ENCODE measurements at places on chromosomes 7 and 10.
A peak's percentile ranks its signal among the peaks of the same experiment; 100 is the strongest.

GRCh38 chr7:33250421-33250871 is 121.1 kb downstream of the BBS9 start:
- DNase-seq, result peak; percentile 48

- DNase-seq, result peak; percentile 82
Observed at GRCh38 chr10:24463611-24464426, 254.9 kb downstream of the KIAA1217 start.

GRCh38 chr7:38840736-38841460 is 68.1 kb downstream of the VPS41 start:
- DNase-seq, result peak; percentile 76

DNA sequence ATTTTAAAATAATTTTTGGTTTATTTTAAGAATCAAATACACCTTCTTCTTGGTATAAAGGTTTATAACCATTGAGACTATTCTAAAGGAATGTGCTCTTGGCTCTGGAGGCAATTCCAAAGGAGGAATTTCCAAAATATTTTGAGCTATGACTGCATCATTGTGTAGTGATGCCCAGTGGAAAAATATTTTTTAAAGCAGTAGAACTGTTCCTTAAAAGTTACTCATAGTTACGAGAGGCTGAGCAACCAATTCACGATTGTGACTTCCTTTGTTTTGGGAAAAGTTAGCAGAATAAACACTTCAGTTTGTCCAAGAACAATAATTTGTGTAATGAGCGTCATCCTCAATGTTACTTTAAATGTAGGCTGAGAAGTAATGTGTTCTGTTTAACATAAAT is 233.6 kb downstream of the BAMBI start:
- DNase-seq, result peak; percentile 17

- DNase-seq, result peak; percentile 57
Observed at GRCh38 chr7:73976761-73977618, 51.0 kb upstream of the ELN start.

DNA sequence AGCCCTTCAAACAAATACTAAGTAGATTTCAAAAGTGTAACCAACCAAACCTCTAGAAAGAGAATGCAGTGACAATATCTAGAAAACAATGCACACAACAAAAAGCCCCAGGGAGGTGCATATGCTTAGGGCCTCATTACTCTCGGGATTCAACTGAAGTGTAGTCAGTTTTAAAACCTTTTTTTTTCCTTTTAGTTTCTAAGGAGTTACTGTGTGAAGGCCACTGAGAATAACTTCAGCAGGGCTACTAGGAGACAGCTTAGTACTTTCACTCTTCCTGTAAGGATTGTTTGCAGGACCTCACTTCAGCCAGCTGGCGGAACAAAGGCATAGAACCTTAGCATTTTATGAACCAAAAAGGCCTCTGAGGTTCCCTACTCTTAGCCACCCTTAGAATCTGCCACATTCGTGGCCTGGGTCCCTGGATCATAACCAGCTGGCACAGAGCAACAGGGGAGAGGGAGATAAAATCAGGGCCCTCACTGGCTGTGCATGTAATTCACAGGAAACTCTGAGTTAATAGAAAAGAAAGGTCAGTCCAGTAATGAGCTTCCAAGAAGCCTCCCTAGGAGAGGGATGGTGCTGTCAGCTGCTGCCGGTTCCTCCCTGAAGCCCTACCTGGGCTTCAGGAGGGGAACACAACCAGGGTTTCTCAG is 3.6 kb downstream of the VOPP1 start:
- peak; percentile 17 for DNase-seq

DNA sequence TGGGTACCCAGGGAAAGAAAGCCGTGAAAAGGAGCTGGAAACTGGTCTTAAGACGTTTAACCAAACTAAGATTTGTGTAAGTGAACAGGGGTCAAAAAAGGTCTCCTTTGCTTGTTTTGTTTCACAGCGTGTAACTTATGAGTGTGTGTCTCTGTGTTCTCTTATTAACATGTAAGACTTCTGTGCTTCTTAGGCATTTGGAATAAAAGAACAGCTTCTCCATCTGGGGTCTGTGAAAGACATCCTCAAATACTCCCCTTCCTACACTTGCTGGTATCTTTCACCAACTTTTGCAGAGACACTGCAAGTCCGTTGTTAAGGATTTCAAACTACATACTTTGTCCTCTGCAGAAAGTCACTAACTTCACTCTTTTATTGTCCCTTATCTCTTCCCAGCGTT is 615 bp upstream of the NEUROD6 start:
- DNase-seq, result no peak

GRCh38 chr10:130750441-130750840 is 561.1 kb downstream of the TCERG1L start:
- DNase-seq, result no peak

DNA sequence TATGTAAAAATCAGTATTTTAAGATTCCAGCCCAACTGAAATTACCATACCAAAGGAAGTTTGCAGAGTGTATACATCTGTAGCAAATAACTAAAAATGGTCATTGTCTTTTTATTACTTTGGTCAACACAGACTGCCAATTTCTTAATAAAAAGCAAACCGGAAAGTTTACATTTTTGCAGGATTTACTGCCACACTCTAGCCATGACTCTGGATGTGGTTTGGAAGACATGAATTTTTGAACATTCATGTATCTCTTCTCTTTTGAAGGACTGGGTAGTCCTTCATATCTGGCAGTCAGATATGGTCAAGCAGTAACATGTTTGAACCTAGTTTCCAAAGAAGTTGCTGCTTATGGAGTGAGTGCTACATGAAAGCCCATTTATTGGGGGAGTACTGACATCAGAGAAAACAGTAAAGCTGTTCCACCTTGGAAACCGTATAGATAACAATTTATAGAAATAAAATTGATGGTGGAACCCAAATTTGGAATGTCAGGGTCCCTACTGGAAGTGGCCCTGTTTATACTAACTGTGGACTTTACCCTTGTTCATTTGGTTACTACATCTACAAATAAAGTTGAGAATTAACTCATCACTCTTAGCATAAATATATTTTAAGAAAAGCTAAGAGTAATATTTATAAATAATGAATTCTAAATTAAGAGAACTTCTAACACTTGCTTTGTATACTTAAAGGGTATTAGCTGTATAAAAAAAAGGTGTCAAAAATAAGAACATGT is 84.6 kb downstream of the ZMYND11 start:
- peak; percentile 7 for DNase-seq

- no peak for DNase-seq
Observed at GRCh38 chr7:134328900-134329299, 12.2 kb upstream of the SLC35B4 start.

- DNase-seq, result peak; percentile 51
Observed at GRCh38 chr10:62015994-62016393, 114.5 kb downstream of the ARID5B start.

DNA sequence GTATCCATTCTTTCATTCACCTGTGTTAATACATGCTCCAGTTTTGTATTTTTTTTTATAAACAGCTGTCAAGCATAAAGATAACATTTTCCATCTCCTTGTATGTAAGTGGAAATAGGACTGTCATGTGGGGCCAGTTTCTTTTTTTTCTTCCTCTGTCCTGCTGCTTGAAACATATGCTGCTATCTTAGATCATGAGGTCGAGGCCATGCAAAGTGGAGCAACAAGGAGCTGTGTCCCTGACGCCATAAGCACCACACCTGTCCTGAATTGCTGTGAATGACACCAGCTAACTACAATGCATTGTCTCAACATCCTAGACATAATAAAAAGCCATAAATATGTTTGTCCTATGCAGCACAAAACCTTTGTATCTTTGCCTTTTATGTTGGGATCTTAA is 37.7 kb upstream of the SLC26A4 start:
- peak; percentile 34 for DNase-seq

- DNase-seq, result no peak
Observed at GRCh38 chr10:121959671-121960070, 15.3 kb downstream of the NSMCE4A start.

GRCh38 chr7:98785929-98786571 is 83.8 kb downstream of the TMEM130 start:
- DNase-seq, result no peak

DNA sequence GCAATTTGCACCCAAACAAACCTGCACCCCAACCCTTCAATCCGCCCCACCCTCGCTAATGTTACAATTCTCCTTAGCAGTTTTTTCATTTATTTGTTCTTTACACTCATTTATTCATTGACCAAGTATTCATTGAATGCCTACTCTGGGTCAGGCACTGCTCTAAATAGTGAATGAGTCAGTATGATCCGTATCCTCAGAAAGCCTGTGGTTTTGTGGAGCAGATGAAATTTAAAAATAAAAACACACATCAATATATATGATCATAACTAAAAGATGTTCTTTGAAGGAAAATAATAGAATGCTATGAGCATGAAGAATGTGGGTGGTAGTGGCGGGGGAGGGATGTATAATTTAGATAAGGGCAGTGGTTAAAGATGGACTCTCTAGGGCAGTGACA is 13.3 kb downstream of the IFIT5 start:
- DNase-seq, result peak; percentile 37

- DNase-seq, result no peak
Observed at GRCh38 chr10:101828766-101829551, 10.7 kb upstream of the OGA start.

DNA sequence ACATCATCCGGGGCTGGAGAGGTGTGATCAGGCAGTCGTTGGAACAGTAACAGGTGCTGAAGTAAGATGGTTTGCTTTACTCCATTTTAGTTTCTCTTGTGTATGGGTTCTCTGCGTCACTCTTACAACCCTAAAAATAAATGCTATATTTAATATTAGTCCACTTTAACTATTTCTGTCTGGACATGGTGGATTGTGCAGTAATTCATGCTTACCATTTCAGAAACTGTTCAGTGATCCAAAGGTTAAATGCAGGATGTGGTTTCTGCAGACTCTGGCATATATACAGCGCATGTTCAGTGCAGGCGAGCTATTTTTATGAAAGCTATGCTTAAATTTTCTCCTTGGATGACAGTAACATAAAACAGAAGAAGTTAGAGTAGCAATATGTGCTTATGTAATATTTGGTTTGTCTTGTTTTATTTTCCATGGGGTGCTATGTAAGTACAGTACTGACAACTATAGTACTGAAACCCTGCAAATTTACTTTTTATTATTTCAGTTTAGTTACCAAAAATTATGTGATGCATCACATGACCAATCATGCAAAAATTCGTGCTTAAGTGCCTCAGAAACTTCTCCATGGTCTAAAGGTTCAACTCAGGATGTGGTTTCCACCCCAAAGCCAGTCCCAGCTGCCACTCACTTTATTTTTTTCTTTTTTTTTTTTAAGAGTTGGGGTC is 46.6 kb upstream of the GRID1 start:
- DNase-seq, result peak; percentile 81

Data from fibroblast of villous mesenchyme (primary cell).